Activated naive CD4-positive, alpha-beta T cell (primary cell): ENCODE measurements at places on chromosomes 2 and 18.

- DNase-seq: no peak
Measured at GRCh38 chr2:1824202-1824905, 80.0 kb upstream of the PXDN start.

DNA sequence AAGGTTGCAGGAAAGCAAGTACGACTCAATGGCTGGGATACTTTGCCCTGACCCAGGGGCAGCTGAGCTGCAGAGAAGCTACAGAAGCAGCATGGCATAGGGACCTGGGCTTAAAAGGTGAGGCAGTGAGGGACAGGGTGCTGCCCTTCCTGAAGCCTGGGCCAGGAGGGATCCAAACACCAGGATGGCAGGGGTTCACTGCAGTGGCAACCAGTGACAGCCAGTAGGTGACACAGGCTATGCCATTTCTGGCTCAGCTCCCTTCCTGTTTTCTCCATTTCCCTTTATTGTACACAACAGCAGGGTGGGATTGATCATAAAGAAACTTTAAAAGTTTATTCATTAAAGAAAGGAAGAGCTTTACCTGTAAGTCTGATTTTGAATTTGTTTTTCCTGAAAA lies 48.8 kb downstream of the CABYR start:
- DNase-seq: no peak

DNA sequence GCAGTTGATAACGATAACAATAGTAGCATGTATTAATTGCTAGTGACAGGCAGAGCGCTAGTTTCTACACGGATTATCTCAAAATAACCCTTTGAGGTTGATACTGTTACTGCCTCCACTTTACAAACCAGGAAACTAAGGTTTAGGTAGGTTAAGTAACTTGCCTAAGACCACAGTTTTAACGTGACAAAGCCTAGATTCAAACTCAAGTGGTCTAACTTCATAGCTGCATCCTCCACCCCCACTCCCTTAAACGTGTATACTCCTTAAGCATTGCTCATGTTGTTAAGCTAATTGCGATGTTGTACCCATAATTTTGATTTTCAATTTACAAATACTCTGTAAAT lies 1.2 kb downstream of the ME2 start:
- no peak for DNase-seq

- no peak for DNase-seq
Measured at GRCh38 chr2:84904717-84905174, 710 bp upstream of the TMSB10 start.

- DNase-seq: no peak
Measured at GRCh38 chr18:22300665-22301636, 116.8 kb downstream of the CTAGE1 start.

- DNase-seq: no peak
Measured at GRCh38 chr2:127104166-127104660, 2.7 kb downstream of the BIN1 start.

GRCh38 chr2:84796798-84797197 lies 84.1 kb downstream of the TRABD2A start:
- DNase-seq: no peak

DNA sequence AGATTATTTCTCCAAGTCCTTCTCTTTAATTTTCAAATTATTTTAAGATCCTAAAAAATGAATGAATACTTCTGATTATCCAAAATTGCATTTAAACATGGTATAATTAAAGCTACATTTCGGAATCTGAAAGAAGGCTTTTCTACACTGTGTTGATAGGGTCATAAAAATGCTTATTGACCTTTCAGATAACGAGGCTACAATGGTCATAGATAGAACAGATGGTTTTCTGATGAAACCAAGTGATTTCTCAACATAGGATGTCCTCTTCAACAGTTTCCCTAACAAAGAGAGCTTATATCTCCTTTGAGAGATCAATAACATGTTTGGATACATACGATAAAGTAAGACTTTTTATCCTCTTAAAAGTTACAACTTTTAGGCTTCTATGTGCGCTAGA lies 201.1 kb downstream of the PTH2R start:
- no peak for DNase-seq

DNA sequence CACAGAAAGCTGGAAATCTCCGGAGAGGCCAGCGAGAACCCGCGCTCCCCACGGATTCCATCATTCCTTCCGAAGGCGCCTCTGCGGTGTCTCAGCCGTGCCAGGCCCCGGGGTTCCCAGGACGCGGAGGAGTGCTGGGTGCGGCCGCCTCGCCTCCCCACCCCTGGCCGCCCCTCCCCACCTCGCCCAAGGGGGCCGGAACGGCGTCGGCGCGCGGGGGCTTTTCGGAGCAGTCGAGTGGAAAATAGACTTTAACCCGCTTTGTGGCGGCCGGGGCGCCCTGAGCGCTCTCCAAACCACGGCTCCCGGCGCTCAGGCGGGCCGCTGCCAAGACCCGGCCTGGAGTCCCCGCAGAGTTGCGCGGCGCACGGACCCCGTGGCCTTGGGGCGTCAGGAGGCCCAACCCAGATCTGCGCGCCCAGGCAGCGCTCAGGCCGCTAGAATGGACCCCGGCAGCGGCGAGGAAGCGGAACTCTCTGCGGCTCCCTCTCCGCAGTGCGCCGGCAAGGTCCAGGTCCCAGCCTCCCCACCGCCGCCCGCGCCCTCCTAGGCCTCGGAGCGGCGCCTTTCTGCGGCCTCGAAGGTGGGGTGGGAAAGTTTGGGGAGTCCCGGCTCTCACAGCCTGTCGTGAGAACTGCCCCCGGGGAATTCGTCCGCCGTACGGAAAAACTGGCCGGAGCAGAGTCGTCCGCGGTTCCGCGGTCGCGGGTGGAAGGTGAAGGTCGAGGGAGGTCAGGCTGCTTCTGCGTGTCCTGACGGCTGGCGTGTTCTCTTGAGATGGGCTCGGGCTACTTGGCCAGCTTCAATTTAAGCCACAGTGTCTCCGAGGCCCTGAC lies 1.2 kb upstream of the EMX1 start:
- no peak for DNase-seq

- no peak for DNase-seq
Measured at GRCh38 chr2:127139766-127140165, 32.8 kb upstream of the BIN1 start.

DNA sequence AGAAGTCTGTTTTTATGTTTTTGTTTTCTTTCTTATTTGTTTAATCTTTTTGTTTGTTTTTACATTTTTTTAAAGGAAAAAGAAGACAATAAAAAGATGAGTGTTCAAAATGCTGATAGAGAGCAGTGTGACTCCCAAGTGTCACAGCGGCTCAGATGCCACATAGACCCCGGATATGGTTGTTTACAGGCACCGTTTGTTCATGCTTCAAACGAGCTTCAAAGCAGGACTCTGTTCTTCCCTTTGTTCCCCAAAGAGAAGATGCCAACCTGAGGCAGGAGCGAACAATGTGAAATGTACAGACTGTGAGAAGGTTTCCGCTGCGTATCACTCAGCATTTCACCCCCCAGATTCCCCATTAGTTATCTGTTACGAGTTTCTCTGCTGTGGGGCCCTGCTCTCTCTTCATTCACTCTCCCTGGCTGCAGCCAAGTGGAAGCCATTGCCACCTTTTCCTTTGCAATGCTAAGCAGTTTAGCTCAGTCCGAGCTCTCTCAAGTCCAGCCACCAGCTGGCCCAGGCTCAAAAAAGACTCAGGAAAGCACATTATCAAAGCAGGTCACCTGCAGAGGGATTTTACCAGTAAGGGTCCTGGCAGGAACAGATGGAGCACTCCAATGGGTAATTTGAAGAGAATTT lies 36.4 kb upstream of the PHLPP1 start:
- no peak for DNase-seq

GRCh38 chr2:75100801-75101151 lies 98.5 kb downstream of the TACR1 start:
- DNase-seq: no peak

- DNase-seq: no peak
Measured at GRCh38 chr18:67682516-67682915, 166.0 kb upstream of the DSEL start.

GRCh38 chr2:16588565-16588964 lies 77.1 kb downstream of the CYRIA start:
- no peak for DNase-seq

DNA sequence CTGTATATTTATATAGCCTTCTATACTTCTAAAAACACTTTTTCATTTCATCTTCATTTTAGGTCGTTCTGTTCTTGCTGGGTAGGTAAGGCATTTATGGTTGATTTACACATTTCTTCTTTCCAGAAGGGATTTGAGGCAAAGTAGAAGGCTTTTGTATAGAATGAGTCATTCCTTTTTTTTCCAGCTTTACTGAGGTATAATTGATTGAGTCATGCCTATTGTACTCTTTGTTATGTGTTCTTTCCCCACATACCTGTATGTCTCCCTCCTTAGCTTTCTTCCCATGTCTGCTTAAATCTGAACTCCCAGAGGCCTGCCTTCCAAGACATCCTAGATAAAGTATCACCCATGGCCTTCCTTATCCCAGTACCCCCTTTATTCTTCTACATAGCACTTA lies 4.8 kb upstream of the CDC42EP3 start:
- no peak for DNase-seq
